ENCODE measurements at places on chromosomes 13 and 19. TPM values are rescaled to one million over a fixed set of nuclear protein-coding genes. Genes with fewer than 3 reads are reported as not detected.
A peak's percentile ranks its signal among the peaks of the same experiment; 100 is the strongest.

Gene CERS4
- 24.9 TPM for total RNA-seq

Gene SSC5D
- total RNA-seq = 9.5 TPM

Gene OR10H1
- total RNA-seq = not detected

Gene DNAAF3
- not detected for total RNA-seq

Gene NLRP11
- total RNA-seq = not detected

Gene CAMSAP3
- total RNA-seq = 0.19 TPM

Gene ZNF835
- 5.0 TPM for total RNA-seq

GRCh38 chr19:58118979-58119733 lies 21.1 kb upstream of the ZSCAN18 start:
- H3K4me3 ChIP-seq = no peak overlapping the region
- H3K27ac ChIP-seq = no peak overlapping the region
- peaks cover 18% of the 10 kb centered on the region for H3K27me3 ChIP-seq
- no peak for DNase-seq
- H3K36me3 ChIP-seq = peaks cover 3% of the 10 kb centered on the region

GRCh38 chr19:15015946-15016542 lies 33.2 kb upstream of the CASP14 start:
- no peaks in the 10 kb centered on the region for H3K4me1 ChIP-seq
- DNase-seq = no peak
- no peak overlapping the region for H3K27ac ChIP-seq
- peaks cover 3% of the 10 kb centered on the region for H3K27me3 ChIP-seq
- H3K36me3 ChIP-seq = no peaks in the 10 kb centered on the region
- no peak overlapping the region for H3K4me3 ChIP-seq

DNA sequence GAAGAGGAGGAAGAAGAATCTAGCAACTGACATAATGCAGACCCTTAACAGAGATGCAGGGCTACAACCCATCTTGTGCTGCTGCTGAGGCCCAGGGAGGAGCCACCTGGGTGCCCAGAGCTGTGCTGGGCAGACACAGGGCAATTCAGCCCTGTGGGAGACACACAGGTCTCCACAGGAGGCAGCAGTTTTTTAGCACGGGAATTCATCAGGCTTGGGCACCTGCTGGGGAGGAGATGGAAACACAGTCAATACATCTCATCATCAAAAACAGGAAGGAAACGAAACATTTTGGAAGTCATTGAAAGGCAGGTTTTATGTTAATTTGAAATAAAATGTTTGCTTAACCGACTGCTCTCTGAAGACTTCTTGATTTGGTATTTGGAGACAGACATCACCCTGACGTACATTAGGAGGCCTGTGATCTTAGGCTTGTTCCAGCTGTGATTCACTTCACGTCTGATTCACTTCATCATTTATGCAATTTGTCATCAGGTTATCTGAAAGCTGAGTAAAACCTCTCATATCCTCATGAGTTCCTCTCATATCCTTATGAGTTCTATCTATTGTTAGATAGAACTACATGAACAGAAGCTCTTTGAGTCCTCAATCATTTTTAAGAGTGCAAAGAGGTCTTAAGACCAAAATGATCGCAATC lies 77.4 kb downstream of the CYSLTR2 start:
- no peaks in the 10 kb centered on the region for H3K36me3 ChIP-seq
- no peak overlapping the region for H3K4me3 ChIP-seq
- H3K4me1 ChIP-seq = peaks cover 13% of the 10 kb centered on the region
- no peak for DNase-seq
- H3K27me3 ChIP-seq = no peaks in the 10 kb centered on the region
- H3K27ac ChIP-seq = no peak overlapping the region

- DNase-seq = no peak
- H3K27ac ChIP-seq = peak overlapping the region; percentile 70
- no peaks in the 10 kb centered on the region for H3K27me3 ChIP-seq
Measured at GRCh38 chr19:44626048-44626624, 12.8 kb downstream of the IGSF23 start.

GRCh38 chr19:42081584-42082203 lies 5.7 kb downstream of the ZNF574 start:
- H3K4me3 ChIP-seq = no peak overlapping the region
- no peak overlapping the region for H3K27ac ChIP-seq
- DNase-seq = no peak
- H3K4me1 ChIP-seq = peaks cover 26% of the 10 kb centered on the region
- H3K27me3 ChIP-seq = no peaks in the 10 kb centered on the region

DNA sequence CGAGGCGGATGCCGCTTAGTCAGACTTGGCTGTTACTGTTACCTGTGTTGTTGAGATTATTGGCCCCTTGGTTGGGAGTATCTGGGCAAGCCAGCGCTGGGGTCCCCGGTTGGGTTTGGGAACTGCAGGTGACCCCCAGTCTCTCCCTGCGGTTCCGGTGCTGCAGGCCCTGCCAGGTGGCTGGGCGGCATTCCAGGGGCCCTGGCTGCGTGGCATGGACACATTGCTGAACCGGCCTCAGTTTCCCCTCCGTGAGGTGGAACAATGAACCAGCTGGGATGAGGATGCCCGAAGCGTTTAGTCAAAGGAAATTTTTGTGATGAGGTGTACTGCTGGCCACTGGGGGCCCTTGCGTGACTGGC lies 538 bp downstream of the B3GNT3 start:
- peaks cover 9% of the 10 kb centered on the region for H3K4me1 ChIP-seq
- no peak overlapping the region for H3K27ac ChIP-seq
- H3K27me3 ChIP-seq = peaks cover 3% of the 10 kb centered on the region
- no peak for DNase-seq
- H3K4me3 ChIP-seq = no peak overlapping the region
- H3K36me3 ChIP-seq = no peaks in the 10 kb centered on the region

DNA sequence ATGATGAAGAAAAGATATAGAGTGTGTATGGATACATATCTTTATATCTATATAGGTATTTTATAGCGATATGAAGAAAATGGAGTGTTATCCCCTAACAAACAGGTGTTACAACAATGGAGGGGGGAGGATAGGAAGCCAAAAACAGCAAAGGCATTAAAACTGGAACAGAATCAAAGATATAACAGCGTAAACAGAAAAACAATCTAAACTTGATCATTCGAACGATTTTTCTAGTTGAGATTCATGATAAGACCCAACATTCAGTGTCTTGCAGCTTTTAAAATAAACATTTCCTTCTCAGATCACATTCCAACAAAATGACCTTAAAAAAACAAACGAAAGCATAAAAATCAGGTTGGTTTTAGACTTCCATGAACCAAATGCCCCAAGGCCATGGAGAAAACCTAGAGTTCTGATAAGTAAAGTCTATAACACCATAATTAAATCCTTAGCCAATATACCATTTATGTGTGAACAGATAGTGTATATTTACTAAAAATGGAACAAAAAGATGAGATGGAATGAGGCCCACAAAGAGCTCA lies 55.7 kb downstream of the CAB39L start:
- H3K4me1 ChIP-seq = peaks cover 9% of the 10 kb centered on the region
- H3K36me3 ChIP-seq = no peaks in the 10 kb centered on the region
- no peaks in the 10 kb centered on the region for H3K27me3 ChIP-seq
- no peak overlapping the region for H3K27ac ChIP-seq

GRCh38 chr19:50563597-50563996 lies 4.6 kb downstream of the LRRC4B start:
- peaks cover 22% of the 10 kb centered on the region for H3K27me3 ChIP-seq
- DNase-seq = no peak
- H3K4me1 ChIP-seq = peaks cover 18% of the 10 kb centered on the region
- no peak overlapping the region for H3K27ac ChIP-seq
- no peaks in the 10 kb centered on the region for H3K36me3 ChIP-seq
- no peak overlapping the region for H3K4me3 ChIP-seq

DNA sequence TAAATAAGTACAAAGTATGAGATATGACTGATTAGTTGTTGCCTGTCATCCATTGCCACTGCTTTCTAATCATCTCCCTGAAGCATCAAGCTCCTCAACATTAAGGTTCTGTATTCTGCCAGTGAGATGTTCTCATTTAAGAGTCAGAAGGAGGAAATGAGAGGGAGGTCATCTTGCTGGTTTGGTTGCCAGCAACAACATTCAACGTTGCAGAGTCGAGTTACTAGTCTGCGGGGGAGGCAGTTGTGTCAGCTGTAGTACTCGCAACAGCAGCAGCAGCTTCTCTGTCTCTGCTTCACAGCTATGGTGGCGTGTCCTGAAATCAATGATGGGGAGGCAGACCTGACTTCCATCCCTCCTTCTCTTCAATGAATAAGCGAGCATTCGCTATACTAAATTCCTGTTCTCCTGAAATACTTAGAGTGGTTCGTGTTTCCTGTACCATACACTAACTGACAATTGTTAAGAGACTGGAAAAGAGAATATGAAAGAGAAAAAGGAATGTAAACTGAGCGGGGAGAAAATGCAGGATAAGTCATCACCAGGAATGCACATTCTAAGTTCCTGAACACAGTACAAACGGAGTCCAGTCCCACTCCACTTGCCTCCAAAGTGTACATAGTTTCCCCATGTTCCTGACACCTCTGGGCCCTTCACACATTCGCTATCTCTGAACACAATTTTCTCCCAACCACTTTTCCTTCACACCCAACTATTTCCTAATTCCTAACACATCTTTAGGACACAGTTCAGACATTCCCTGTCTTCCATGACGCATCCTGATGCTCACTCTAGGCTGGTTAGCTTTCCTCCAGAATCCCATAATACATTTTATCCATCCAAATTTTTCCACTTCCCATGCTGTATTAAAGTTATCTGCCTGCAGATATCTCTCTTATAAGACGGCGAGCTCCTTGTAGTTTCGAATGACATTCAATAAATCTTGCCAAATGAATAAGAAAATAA lies 263.0 kb downstream of the KLF12 start:
- no peaks in the 10 kb centered on the region for H3K4me1 ChIP-seq
- H3K36me3 ChIP-seq = no peaks in the 10 kb centered on the region
- no peak for DNase-seq
- H3K4me3 ChIP-seq = peak overlapping the region; percentile 34
- H3K27me3 ChIP-seq = no peaks in the 10 kb centered on the region

GRCh38 chr19:31102674-31103073 lies 246.6 kb downstream of the TSHZ3 start:
- no peaks in the 10 kb centered on the region for H3K36me3 ChIP-seq
- no peak overlapping the region for H3K27ac ChIP-seq
- no peaks in the 10 kb centered on the region for H3K4me1 ChIP-seq
- H3K4me3 ChIP-seq = no peak overlapping the region
- no peak for DNase-seq

GRCh38 chr19:2610637-2611482 lies 91.6 kb downstream of the GNG7 start:
- H3K27ac ChIP-seq = peak overlapping the region; percentile 92
- peak overlapping the region; percentile 50 for H3K4me3 ChIP-seq
- no peaks in the 10 kb centered on the region for H3K36me3 ChIP-seq
- DNase-seq = peak; percentile 98

DNA sequence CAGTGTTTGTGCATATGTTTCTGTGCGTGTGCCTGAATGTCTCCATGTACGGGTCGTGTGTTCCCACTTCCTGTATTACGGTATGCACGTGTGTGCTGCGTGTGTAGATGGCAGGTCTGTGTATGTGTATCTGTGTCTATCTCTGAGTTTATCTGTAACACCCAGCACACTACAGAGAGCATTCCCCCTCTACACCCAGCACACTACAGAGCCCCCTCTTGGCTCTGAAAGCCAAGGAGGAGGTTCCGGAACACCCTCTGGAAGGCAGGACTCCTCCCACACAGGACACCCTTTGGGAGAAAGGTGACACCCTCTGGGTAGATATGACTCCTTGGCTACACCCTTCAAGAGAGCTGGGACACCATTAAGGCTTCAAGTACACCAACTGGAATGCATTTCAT lies 2.1 kb upstream of the ERFL start:
- H3K27me3 ChIP-seq = peaks cover 5% of the 10 kb centered on the region
- H3K27ac ChIP-seq = no peak overlapping the region
- no peak overlapping the region for H3K4me3 ChIP-seq
- peaks cover 40% of the 10 kb centered on the region for H3K4me1 ChIP-seq
- no peak for DNase-seq
- H3K36me3 ChIP-seq = no peaks in the 10 kb centered on the region

GRCh38 chr13:47519626-47520025 lies 481.4 kb downstream of the SUCLA2 start:
- no peak for DNase-seq
- H3K4me1 ChIP-seq = peaks cover 4% of the 10 kb centered on the region
- no peaks in the 10 kb centered on the region for H3K36me3 ChIP-seq

DNA sequence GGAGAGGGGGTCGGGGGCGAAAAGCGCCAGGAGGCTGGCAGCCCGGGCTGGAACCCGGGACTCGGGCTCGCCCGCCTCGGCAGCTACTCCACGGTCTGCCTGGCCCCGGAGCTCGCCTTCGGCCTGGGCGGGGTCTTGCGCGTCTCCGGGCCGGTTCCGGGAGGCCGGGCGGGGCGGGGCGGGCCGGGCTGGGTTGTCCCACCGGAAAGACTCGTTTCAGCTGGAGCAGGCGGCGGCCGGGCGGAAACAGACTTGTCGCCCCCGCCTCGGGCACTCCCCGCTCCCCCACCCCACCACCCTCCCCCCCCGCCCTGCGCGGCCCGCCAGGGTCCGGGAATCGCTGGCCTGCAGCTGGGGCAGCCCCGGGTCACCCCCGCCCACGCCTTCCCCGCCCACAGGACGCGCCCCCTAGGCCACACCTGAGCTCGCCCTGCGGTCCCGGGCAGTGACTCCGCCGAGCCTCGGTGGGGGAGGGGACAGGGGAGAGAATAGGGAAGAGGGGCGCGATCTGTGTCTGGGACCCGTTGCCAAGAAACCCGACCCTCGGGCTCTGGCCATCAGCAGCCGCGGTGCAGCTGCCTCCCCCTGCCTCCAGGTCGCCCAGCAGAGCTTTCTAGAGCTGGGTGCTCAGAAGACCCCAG lies 109.4 kb downstream of the KCTD15 start:
- H3K27me3 ChIP-seq = peaks cover 68% of the 10 kb centered on the region
- no peaks in the 10 kb centered on the region for H3K36me3 ChIP-seq
- H3K4me1 ChIP-seq = peaks cover 22% of the 10 kb centered on the region
- peak overlapping the region; percentile 79 for H3K27ac ChIP-seq

GRCh38 chr13:79541426-79542049 lies 60.6 kb downstream of the NDFIP2 start:
- no peak overlapping the region for H3K27ac ChIP-seq
- H3K4me3 ChIP-seq = no peak overlapping the region
- DNase-seq = no peak
- no peaks in the 10 kb centered on the region for H3K4me1 ChIP-seq
- no peaks in the 10 kb centered on the region for H3K27me3 ChIP-seq
- H3K36me3 ChIP-seq = no peaks in the 10 kb centered on the region

DNA sequence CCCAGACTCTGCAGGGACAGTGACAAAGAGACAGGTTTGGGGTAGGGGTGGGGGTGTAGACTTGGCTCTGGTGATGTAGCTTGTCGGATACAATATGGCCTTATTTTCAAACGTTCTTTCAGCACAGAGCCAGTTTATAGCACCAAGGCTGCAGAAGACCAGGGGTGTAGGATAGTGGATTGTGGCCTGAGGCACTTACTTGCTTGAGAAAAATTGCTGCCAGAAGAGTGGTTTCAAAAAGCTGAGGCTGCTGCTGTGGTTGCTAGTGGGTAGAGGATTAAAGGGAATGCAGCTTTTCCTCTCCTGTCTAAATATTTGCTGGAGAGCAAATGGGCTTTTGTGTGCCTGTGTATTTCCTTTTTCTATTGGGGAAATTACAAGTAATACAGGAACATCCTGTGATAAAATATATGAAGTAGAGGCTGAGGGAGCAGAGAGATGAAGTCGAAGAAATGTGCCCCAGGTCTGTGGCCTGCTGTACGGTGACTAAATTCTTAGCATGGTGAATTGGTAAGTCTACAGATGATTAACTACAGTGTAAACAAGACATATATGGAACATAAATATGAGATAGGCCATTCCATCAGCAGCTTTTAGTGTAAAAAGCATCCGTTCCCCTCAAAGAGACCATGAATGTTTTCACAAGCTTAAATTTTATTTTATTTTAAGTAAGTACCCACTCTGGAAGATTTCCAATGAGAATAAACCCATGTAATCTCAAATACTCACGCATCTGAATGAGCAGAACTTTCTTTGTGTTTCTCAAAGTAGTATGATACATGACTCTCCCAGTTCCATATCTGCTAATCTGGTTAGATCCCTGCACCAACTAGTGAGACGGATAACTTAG lies 112.9 kb downstream of the LRCH1 start:
- H3K4me1 ChIP-seq = peaks cover 79% of the 10 kb centered on the region
- no peak for DNase-seq
- no peaks in the 10 kb centered on the region for H3K36me3 ChIP-seq
- peak overlapping the region; percentile 59 for H3K27ac ChIP-seq
- no peaks in the 10 kb centered on the region for H3K27me3 ChIP-seq
